Thoracic aorta (tissue), 2 donors: ENCODE measurements at places on chromosomes 7 and 10.

DNA sequence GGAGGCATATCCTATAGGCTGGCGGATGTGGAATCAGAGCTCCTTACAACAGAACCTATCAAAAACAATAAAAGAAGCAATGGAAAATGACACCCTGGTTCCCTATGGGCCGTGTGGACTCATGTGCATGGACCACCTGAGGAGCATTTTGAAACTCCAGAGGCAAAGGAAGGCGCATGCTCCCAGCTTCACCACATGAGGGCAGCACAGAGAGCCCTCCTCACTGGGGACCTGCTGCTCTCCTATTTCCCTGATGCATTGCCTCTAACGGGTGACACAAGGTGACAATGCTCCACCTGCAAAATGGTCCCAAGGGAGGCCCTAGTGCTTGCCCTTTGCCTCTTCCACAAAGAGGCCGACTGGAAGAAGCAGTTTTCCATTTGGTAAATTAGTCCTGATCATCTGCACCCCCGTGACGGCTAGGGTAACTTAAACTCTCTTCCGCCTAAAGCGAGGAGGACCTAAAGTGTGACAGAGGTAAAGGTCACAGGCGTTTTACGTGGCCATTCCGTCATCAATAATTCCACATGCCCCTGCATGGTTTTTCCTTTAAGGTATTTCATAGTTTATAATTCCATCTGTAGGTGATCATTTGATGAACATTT, 67.7 kb downstream of the GPAM start:
- no peak for DNase-seq

- no peak for DNase-seq
Measured at GRCh38 chr7:80945976-80946375, 27.1 kb upstream of the SEMA3C start.

DNA sequence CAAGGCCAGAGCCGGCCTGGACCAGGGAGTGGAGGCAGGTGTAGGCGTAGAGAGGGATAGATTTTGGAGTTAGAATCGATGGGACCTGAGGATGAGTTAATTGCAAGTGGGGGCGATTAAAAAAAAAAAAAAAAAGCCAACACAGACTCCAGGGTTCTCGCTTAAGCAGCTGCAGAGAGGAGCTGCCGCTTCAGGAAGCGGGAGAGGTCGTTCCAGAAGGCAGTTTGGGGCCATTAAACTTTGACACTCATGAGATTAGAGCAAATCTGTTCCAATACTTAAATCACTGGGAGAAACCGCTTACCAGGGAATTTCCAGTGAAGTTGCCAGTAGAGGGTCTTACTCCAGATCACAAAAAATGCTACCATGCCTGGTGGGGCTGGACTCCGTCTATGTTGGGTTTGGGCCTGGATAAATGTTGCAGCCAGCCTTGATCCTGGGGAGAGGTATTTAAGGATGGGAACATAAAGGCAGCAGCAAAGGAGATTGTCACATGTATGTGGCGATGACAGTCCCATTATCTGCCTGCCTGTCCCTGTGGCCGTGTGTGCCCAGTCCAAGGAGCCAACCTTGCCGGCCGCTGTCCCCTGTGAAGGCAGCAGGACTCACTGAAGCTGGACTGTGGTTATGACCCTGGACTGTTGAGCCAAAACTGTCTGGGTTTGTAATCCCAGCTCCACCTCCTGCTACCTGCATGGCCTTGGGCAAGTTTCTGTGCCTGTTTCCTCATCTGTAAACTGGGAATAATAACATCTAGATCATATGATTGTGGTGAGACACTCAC, 23.9 kb upstream of the GRID1 start:
- no peak for DNase-seq

DNA sequence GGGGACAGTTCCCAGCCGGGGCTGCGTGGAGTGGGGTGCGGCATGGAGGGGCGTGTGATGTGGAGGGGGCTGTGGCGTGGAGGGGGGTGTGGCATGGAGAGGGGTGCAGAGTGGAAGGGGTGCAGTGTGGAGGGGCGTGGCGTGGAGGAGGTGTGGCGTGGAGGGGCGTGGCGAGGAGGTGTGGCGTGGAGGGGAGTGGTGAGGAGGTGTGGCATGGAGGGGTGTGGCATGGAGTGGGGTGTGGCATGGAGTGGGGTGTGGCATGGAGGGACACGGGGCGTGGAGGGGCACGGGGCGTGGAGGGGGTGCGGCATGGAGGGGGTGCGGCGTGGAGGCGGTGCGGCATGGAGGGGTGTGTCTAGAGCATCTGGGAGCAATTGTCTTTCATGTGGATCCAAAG, 33.6 kb downstream of the NKX6-2 start:
- DNase-seq, result no peak
